ENCODE measurements at places on chromosomes 1 and 21.

GRCh38 chr1:20093940-20094391, 24.0 kb downstream of the PLA2G5 start:
- DNase-seq, result no peak

GRCh38 chr1:36321119-36321951, 2.1 kb downstream of the EVA1B start:
- peak; percentile 66 for DNase-seq

GRCh38 chr21:41879190-41879998, at the start of gene PRDM15:
Gene PRDM15 (minus strand): TSS chr21:41879344. CDS start chr21:41860363, 18,981 bp downstream.
- DNase-seq, result peak; percentile 92

DNA sequence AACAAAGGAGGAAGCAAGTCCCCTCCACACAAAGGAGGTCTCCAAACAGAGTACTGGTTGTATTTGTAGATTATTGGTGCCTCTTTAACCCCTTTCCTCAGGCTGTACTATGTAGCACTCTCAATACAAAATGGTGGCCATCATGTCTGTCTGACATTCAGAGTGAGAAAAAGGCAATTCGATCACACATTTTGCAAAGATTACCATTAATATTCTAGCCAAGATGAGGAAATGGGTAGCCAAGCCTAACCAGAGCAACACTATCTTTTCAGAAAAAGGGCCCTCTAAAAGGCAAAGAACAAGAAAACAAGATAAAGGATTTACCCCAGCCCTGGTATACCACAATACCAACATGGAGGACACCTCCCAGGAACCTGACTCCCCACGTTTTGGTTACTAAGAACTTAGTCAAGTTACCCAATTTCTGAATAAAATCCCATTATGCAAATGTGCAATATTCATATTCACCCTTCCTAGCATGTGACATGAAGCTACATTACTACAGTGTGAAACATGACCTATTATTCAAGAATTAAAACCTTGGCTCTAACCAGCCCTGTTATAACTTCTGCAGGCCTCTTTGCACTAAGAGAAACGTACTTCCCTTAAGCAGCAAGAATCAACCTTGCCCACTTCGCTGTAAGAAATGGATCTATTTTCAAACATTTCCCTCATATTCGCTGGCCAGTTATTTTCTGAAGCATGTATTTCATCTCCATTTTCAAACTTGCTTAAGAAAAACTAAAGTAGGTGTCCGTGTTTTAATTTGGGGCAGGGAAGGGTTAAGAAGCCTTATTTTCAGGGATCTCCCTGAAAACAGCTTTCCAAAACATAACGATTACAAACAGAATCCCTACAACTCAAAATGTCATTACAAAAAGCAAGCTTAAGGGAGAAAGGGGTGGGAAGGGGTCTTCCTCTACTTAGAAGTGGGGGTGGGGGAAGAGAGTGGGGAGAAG, 2.1 kb downstream of the KDM5B start:
- peak; percentile 47 for DNase-seq

GRCh38 chr1:168792142-168792541, 63.1 kb upstream of the DPT start:
- no peak for DNase-seq

DNA sequence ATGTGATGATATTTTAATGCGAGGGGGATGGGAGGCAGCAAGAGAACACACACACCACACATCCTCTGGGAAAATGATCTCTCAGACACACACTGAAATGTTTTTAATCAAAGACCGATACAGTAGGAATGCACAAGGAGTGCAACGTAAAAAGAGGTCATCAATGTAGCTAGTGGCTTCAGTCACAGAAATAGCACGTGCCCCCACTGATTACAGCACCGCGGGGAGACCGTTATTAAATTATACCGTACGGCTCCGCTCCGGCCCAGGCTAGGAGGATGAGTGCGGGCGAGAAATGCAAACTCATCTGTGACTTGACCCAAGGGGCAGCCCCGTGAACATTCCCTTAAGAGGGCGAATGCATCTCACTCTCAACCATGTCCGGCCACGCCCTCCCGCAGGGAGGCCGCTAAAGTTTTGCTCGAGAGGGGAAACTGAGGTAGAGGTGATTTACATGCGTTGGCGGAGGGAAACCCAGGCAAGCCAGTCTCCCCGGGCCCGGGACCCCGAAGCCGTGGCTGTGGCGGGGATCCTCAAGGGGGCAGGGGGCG, 552 bp downstream of the UBR4 start:
- DNase-seq, result peak; percentile 87

DNA sequence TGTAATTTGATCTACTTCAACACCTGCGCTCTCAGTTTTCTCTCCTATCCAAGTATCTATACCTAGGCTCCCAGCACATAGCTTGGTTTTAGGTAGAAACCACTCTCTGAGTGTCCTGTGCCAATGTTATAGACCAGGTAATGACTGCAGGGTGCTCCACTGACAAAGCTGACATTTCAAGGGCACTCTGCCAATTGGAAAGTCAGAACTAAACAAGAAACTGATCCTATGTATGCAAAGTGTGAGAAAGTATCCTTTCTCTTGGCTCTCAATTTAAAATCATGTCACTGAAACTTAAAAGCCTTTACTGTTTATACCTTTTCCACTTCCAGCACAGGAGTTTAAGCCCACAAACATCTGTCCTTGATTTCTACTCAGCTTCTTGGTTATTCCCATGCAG, 45.0 kb upstream of the AIM2 start:
- DNase-seq, result peak; percentile 33

DNA sequence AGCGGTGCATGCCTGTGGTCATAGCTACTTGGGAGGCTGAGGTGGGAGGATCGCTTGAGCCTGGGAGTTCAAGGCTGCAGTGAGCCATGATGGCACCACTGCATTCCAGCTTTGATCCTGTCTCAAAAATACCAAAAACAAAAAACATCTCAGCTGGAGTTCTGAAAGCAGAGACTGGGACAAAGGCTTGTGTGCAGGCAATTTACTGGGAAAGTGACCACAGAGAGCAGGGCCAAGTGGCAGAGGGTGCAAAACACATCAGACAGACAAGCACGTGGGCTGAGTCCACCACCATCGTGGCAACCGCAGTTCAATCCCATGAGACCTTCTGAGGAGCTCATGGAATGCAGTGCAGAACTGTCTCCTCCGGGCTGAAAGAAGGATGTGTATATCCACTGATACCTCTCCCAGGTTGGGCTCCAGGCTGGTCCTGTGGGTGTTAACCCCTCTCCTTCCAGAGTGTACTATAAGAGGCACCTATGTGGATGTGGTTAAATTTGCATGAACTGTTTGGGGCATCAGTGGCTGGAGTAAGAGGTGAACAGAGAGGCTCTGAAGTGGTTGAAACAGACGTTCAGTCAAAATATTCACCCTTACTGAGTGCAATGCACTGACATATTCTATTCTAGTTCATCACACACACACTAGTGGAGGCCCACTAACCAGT, 10.8 kb downstream of the PIGP start:
- no peak for DNase-seq

- DNase-seq, result no peak
Observed at GRCh38 chr1:237891979-237892378, 1.3 kb upstream of the ZP4 start.

DNA sequence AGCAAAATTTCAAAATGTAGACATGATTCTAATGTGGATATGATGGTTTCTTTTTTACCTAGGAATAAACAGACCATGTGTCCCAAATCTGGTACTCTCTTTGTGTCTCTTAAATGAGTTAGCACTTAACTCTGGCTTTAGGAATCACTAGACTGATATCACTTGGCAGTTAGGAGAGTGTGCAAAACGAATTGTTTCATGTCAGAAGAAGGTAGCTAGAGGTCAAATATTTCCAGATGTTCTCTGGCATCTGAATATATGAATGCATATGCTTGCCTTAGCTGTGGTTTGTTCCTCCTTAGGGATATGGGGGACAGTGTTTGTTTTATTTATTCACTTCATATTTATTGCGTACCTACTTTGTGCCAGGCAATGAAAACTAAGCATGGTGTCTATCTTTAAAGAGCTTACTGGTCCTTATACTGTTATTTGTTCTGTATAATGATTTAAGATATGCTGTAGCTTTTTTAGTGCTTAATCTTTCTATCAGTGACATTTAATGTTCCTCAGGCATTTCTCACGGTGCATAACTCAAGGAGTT, 65.2 kb downstream of the LRRC8C start:
- DNase-seq, result no peak
